Activated CD8-positive, alpha-beta memory T cell treated with anti-CD3 and anti-CD28 coated beads for 1 hour (primary cell): ENCODE measurements at places on chromosomes 7 and 10.

GRCh38 chr7:27972276-27972675, 208.3 kb downstream of the JAZF1 start:
- no peak for DNase-seq

DNA sequence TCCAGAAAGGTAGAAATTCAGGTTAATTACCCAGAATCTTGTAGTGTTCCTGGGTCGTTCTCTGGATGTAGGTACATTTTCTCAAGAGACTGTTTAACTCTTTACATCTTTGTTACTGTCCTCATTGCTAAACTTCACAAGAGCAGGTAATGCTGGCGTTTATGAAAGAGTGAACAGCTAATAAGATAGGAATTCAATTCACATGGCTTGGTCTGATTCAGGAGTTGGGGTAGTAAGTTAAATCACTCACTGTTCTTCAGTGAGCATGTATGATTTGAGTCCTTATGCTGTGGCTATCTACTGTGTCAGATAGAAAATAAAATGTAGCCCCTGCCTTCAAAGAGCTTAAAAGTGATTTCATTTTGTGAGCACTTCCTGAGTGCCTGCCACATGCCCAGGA, 480.0 kb downstream of the LRMDA start:
- no peak for DNase-seq

DNA sequence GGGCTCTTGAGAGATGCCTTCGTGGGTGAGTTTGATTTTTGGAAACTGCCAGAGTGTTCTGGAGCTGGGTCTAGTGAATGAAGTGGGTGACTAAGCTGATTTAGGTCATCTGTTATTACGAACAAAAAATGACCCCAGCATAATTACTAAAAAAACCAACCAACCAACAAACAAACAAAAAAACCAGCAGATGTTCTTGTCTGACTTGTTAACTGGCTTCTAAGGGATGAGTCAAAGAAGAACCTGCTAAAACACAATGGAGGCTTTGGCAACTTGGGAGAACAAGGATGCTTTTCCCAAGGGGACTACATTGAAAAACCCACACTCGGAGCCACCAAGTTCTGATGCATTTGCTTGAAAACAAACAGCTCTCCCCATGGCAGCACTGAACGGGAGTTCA, 11.5 kb downstream of the TACR2 start:
- DNase-seq: no peak

DNA sequence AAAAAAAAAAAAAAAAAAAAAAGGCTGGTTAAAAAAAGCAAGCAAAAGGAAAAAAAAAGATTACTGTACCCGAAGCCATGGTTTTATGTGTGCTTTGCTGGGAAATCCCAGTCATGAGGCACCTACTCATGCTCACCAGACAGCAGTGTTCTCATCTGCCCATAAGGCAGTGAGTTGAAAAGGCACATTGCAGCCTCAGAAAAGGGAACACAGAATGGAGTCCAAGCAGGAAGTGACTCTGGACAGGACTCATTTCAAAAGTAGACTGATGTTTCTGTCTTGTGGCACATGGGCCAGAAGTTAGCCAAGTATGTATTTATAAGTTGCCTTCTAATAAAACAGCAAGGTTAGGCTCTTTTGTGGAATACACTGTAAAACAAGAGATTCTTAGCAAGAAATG, 40.2 kb downstream of the PDSS1 start:
- DNase-seq: no peak

DNA sequence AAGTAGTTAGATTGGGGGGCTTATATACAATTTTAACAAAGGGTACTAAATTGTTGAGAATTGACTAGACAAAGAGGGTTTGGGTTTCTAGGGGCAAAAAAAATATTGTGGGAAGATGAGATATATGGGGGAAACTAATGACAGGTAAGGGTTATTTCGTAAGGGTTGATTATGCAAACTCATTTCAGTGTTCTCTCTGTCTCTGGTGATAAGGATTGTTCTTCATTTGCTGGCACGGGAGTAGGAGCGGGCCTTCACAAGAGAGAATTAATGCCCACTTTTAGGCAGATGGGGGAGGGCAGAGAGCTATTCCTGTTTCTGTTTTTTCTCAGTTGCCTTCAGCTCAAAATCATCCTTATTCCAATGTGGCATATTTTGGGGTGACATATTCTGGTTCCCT, 258.4 kb downstream of the EXOC4 start:
- DNase-seq: no peak

GRCh38 chr7:2821161-2821841, 22.8 kb downstream of the GNA12 start:
- DNase-seq: no peak

- DNase-seq: no peak
These were observed 88.2 kb downstream of the BBS9 start for GRCh38 chr7:33217595-33217994.

- DNase-seq: no peak
These were observed 105.3 kb upstream of the LYZL2 start for GRCh38 chr10:30734901-30735300.

- no peak for DNase-seq
These were observed 464.4 kb downstream of the TCERG1L start for GRCh38 chr10:130847170-130847569.

DNA sequence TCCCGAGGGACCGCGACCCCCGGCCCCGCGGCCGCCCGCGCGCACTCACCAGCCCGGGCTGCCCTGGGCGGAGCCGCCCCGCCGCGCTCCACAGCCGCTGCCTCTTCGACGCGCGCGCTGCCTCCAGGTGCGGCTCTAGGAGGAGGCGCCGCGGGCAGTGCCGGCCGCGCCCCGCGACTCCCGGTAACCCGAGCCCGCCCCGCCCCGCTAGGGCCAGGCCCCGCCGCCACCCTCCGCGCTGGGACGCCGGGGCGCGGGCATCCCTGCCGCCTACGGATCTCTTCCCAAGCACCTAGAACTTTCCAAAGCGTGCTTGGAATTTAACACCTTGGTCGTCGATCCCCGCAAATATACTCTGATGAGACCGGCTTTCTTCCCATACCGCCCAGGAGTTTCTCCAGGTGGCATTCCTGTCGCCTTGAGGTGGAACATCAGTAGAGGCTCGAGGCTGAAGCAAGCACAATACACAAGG, at the start of gene SLC26A5:
Gene SLC26A5 (minus strand): TSS at position 159 of the 472 bp plus-strand sequence. CDS start 24,693 bp downstream, outside the sequence.
- DNase-seq: no peak

- no peak for DNase-seq
These were observed 89.9 kb upstream of the PPP1R3A start for GRCh38 chr7:114008696-114009095.

DNA sequence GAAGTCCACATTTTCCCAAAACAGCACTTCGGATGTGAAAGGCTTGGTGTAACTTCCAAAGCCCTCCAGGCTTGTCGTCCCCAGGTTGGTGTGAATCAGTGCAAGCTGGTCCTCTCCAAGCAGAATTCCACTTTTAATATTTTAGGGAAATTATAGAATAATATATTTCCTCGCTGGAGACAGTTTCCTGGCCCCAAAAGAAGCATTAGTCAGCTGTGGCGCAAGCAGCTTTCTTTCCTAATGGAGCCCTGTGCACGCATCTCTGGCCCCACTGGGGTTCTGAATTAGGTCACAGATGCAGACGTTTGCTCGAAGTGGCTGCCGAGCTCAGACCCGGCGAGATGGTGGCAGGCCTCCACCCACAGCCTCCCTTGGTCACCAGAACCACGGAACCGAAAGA, 33.3 kb upstream of the MNX1 start:
- DNase-seq: no peak

DNA sequence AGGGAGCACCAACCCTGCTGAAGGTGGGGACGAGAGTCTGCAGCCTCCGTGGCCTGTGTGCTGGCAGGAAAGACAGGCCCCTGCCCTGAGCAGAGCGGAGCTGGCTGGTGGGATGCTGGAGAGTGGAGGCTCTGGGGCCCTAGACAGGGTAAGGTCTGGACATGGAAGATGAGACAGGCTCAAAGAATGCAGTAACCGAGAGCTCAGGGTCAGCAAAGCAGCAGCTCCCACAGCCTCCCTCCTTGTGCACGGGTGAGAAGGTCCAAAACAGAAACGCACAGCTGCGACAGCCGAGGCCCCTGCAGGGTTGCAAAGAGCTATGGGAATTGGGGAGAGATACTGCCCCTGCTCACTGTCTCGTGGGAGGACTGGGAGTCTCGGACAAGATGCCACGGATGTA, 80.5 kb downstream of the TNS3 start:
- no peak for DNase-seq

- DNase-seq: no peak
These were observed 432.7 kb upstream of the GALNT17 start for GRCh38 chr7:70699271-70699670.

GRCh38 chr7:28903730-28904577, 54.2 kb downstream of the TRIL start:
- no peak for DNase-seq

DNA sequence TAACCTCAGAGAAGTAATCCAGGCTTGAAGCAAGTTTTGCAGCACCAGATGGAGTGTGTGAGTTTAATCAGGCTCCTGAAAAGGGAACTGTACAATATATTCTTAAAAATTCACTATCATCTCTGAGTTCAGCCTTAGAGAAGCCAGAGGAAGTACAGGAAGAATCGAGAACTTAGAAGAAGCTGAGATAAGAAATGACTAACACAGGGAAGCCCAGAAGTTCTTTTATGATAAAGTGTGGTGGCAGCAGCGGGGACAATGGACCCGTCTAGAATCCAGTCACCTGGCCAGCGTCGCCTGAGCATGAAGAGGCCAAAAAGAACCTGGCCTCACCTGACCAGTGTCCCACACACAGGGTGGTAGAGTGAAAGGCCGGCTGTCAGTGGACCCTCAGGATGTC, 161.0 kb downstream of the USP6NL start:
- DNase-seq: no peak

GRCh38 chr10:60323162-60323561, 66.5 kb downstream of the ANK3 start:
- no peak for DNase-seq

- DNase-seq: no peak
These were observed 55.4 kb downstream of the GLI3 start for GRCh38 chr7:42181566-42181965.

- no peak for DNase-seq
These were observed 262.7 kb downstream of the CTNNA3 start for GRCh38 chr10:67433276-67433675.

DNA sequence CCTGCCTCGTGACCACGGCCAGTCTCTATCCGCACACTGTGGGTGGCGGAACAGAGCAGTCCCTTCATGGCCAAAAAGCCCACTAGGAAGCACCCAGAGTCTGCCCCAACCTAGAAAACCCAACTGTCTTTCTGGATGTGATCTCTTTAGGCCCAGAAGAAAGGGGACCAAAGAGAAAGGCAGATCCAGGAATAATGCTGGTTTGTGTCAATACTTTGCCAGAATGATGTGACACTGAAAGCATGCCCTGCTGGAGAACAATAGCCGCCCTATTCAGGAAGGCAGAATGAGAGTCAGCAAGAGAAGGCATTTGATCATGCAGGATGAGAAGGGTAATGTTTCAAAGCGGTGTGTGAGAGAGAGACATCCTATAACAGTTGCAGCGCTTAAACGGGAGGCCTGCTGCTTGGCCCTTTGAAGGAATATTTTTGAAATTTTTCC, 274.7 kb downstream of the USP6NL start:
- DNase-seq: no peak

DNA sequence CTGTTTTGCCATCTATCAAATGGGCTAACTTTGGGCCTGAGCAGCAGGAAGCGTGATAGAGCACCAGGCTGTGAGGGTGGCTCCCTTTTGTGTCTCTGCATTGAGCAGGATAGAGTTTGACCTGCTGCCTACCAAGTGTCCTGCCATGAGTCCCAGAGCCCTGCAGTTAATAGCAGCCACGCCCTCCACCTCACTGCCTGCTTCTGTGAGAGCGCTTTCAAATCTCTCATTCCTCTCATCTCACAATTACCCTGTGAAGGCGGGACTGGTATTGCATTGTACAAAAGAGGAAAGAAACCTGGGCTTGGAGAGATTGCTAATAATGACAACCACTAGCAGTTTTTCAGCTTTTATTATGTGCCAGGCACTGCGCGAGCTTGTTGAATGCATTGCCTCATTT, 39.9 kb downstream of the UNC5B start:
- DNase-seq: no peak

DNA sequence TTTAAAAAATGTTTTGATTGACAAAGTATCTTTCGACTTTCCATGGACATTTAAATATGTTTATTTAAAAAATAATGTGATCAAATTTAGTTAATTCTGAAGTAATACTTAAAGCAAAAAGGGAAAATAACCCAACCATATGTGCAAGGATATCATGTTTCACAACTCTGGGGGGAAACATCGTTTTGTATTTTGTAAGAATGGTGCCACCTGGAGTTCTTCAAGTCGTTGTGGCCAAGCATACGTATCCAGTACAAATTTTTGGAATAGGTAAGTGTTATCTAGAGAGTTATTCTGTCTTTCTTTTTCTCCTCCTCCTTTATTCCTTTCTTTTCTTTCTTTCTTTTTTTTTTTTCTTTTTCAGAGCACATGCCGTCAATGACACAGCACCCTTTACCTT, 176.2 kb upstream of the CSTF2T start:
- no peak for DNase-seq

GRCh38 chr10:6186894-6187256, 15.9 kb upstream of the PFKFB3 start:
- DNase-seq: no peak

- no peak for DNase-seq
These were observed 38.0 kb downstream of the PSAP start for GRCh38 chr10:71812913-71813590.
